ENCODE measurements at places on chromosomes 2 and 18.
A peak's percentile ranks its signal among the peaks of the same experiment; 100 is the strongest.

GRCh38 chr2:12424809-12425208, 291.9 kb upstream of the TRIB2 start:
- DNase-seq: no peak

GRCh38 chr18:39198376-39198775, 1632.8 kb upstream of the CELF4 start:
- DNase-seq: no peak

GRCh38 chr2:101272045-101272784, 19.5 kb downstream of the CNOT11 start:
- DNase-seq: no peak

DNA sequence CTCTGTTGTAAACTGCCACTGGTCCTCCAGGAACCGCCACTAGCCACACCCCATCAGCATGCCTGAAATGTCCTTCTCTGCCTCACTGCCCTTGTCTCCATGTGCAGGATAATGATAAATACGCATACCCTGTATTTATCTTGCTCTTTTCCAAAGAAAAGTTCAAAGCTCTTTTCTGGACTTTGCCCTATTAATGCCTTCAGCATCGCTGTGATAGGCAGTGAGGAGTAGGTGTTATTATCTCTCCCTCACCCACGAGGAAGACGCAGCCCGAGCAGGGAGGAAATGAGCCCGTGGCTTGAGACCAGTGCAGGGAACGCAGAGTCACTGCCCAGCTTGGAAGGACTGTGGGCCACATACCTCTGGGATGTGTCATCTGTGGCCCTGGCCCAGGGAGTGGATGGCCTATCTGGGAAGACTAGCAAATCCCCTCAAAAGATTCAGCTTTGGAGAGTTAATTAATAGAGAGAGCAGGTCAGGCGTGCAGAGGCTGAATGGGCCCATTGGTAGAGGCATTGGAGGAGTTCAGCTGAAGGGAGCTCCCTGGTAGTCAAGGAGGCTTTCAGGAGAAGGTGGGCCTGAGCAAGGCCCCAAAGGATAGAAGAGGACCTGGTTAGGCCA, 39.5 kb upstream of the MCFD2 start:
- peak; percentile 70 for DNase-seq

GRCh38 chr2:226151157-226151556, 648.5 kb downstream of the IRS1 start:
- DNase-seq: no peak
